ENCODE measurements at places on chromosomes 6 and 20.

- no peak for DNase-seq
Observed at GRCh38 chr6:156781861-156782631, 4.9 kb downstream of the ARID1B start.

DNA sequence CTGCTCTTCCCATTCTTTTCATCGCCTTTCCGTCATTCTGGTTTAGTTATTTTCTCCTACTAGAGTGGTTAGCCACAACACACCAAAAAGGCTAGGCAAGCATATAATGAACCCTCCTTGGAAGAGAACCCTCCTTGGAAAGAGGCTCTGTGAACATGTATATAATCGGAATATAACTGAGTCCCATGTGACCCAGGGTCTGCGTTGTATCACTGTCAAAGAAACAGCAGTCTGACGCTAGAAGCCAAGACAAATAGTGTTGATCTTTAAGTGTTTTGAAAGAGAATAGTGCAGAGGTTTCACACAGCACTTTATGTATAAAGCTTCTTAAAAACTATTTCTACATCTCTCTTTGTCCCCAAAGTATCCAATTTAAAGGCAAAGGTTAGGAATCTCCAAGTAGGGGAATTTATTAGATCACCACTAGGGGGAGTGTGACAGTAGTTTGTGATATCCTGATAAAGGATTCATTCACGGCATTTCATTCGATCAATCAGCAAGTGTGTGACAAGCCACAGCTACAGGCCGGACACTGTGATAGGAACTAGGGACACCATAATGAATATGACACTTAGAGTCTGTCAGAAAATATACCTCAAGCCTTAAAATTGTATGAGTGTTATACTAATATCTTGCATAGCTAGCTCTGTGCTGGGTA, 395.3 kb downstream of the CD109 start:
- DNase-seq, result no peak

GRCh38 chr6:34295721-34296120, 46.9 kb upstream of the SMIM29 start:
- DNase-seq, result no peak

GRCh38 chr6:392441-393390, 1.2 kb downstream of the IRF4 start:
- DNase-seq, result no peak

GRCh38 chr6:146258206-146258605, 229.3 kb downstream of the GRM1 start:
- DNase-seq, result no peak
